ENCODE measurements at places on chromosomes 3 and 15. TPM values are rescaled to one million over a fixed set of nuclear protein-coding genes. Genes with fewer than 3 reads are reported as not detected.

- H3K4me1 ChIP-seq: peaks cover 15% of the 10 kb centered on the region
- no peak for DNase-seq
- H3K27me3 ChIP-seq: peaks cover 69% of the 10 kb centered on the region
- no peak overlapping the region for H3K27ac ChIP-seq
- H3K4me3 ChIP-seq: no peak overlapping the region
Measured at GRCh38 chr3:114902691-114903101, 244.4 kb downstream of the ZBTB20 start.

The GHSR gene
- not detected for total RNA-seq

GRCh38 chr3:143885780-143886427 is 37.6 kb upstream of the SLC9A9 start:
- no peak overlapping the region for H3K4me3 ChIP-seq
- no peaks in the 10 kb centered on the region for H3K36me3 ChIP-seq
- H3K27ac ChIP-seq: no peak overlapping the region

DNA sequence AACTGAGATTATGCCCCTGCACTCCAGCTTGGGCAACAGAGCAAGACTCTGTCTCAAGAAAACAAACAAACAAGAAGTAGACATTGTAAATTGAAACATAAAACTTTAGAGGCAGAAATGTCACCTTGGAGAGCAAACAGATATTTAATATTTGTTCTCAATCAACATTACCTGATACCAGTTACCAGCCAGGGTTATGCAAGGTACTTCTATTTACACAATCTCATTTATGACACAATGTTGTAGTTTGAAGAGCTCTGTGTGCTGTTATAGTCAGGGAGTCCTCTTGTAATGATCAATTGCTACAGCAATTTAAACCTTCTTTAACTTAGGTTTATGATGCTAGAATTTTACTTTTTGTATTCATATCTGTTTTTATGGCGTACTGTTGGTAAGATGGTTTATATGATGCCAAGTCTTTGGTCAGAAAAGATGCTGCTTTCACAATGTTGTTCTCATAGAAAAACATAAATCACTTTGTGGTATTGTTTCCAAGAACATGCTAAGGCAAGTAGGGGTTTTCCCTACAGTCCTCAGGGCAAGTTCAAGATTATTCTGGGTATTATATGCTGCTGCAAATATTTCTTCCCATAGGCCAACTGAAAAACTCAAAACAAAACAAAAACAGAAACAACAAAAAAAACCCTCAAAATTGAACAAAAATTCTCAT is 173.5 kb downstream of the TNIK start:
- peaks cover 20% of the 10 kb centered on the region for H3K4me1 ChIP-seq
- no peak overlapping the region for H3K4me3 ChIP-seq
- H3K27ac ChIP-seq: no peak overlapping the region
- H3K36me3 ChIP-seq: peaks cover 3% of the 10 kb centered on the region

DNA sequence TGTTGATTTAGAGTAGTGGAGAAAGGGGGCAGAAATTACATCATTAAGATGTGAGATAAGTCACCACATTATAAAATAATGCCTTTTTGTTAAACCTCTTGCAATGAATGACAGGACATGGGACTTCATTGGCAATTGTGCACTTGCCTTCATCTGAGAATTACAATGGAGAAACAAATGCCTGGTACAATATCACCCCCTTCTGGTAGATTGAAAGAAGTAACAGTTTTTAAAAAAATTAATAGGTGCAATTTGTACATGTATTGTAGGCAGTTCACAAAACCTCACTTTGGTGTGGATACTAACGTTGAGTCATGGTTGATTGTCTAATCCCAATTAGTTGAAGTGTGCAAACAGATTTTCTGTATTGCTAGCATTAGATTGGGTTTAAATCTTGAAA is 4.6 kb upstream of the P2RY14 start:
- no peak overlapping the region for H3K4me3 ChIP-seq
- H3K4me1 ChIP-seq: peaks cover 5% of the 10 kb centered on the region
- H3K27me3 ChIP-seq: no peaks in the 10 kb centered on the region
- no peak for DNase-seq

Data from WTC11 (cell line).